ENCODE measurements at places on chromosomes 5 and 9.

DNA sequence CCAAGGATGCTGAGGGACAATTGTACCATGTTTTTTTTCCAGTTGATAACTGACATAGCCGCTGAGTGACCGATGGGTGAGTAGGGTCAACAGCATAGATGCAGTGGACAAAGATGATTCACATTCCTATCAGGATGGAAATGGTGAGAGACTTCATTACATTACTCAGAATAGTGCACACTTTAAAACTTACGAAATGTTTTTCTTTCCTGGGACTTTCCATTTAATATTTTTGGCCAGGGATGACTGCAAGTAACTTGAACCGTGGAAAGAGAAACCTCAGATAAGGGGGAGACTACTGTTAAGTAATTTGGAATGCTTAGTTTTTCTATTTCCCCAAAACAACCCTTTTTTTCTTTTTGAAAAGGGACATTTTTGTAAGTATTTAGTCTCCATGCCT lies 3.0 kb upstream of the TUSC1 start:
- DNase-seq: no peak

DNA sequence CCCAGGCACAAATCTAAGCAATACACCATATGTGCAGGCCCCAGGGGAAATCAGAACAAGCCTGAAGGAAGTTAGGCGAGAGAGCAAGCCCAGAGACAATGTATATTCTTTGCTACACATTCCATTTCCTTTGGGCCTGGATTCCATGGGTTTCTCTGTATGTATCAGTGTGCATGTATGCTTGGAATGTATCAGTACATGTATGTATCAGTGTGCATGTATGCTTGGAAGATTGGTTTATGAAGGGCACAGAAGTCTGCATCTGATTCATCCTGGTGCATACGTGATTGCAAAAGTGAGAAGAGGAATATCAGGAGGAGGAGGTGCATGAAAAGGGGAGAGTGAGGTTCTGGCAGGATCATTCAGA lies 232.6 kb upstream of the ANKRD55 start:
- no peak for DNase-seq

DNA sequence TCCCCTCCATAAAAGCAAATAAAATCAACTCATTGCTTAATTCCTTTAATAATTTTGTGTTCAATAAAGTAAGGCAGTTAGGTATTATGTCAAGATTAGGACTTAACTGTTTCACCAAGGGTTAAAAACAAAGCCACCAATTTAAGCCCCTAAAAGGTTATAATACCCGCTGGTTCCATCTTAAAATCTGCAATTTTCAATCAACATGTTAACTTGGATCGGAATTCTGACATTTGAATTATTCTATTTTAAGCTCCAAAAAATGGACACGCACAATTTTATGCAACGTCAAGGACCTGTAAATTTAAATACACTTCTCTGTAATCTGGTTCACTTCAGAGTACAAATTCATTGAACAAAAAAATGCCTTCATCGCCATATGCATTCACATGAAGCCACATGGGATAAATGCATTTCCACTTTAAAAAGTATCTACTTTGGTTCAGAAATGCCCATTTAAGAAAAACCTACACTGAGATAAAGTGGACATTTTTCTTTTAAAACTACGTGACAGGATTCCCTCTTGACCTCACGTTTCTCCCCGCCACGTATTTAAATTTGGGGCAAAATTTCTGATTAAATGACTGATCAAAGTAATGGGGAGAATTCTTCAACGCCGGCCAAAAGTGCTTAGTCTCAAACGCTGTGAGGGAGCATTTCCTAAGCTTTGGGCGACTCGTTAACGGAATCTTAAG lies 721 bp downstream of the GIN1 start:
- DNase-seq: no peak

GRCh38 chr5:140259500-140259899 lies 43.4 kb downstream of the PFDN1 start:
- no peak for DNase-seq

- no peak for DNase-seq
These were observed 38.7 kb upstream of the ANKRD34B start for GRCh38 chr5:80608731-80609130.

DNA sequence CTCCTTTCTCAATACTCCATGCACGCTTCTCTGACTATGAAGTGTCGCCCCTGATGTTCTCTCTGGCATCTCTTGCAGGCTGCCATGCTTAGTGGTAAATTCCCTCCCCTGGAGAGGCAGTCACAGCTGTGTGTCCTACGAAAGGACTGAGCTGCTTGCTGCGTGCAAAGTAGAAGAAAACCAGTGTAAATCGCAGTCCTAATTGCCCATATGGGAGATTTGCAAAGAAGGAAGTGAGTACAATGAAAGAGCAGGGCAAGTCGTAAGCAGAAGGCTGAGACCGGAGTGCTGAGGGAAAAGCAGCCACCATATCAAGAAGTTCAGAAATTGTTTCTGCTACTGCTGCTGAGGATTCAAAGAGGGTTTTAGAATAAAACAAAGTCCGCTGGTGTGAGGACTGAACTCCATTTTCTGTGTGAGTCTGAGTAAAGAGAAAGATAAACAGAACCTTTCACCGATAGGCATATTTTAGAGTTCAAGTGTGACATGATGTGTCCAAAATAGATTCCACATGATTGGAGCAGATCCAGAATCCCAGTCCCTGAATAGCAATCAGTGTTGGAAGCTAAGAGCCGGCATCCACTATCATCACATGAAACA lies 507.8 kb upstream of the MPDZ start:
- DNase-seq: no peak

GRCh38 chr5:126348855-126349635 lies 74.2 kb upstream of the GRAMD2B start:
- DNase-seq: no peak

DNA sequence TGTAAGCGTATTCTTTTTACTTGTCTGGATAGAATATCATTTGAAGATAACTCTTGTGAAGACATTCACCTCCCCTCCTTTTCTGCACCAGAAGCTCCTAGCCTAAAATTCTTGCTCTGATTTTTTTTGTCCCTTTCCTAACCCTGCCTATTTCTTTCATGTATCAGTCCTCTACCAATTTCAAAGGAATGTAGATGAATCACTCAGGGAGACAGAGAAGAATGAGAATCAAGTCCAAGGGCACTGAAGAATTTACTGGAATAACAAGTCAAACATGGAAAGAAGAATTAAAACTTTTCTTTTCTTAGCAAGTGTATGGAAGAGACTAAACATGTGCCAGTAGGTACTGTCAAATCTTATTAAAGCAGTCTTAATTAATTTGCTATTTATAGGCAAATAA lies 618.7 kb downstream of the DNAH5 start:
- no peak for DNase-seq

DNA sequence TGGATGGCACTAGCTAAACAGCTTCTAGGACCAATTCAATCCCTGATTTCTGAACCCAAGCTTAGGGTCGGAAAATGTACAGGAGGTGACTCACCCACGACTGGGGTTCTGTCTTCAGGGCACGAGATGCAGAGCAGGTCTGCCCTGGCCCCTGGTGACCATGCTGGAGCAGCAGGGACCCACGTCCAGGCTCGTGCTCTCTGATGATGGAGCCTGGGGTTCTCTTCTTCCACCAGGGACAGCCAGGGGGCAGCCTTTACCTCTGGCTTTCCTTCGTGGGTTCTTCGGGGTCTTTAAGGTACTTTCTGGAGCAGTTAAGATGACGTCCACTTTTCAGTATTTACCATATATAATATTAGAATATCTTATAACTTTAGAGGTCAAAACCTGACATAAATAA lies 2.1 kb downstream of the CFAP77 start:
- DNase-seq: no peak

DNA sequence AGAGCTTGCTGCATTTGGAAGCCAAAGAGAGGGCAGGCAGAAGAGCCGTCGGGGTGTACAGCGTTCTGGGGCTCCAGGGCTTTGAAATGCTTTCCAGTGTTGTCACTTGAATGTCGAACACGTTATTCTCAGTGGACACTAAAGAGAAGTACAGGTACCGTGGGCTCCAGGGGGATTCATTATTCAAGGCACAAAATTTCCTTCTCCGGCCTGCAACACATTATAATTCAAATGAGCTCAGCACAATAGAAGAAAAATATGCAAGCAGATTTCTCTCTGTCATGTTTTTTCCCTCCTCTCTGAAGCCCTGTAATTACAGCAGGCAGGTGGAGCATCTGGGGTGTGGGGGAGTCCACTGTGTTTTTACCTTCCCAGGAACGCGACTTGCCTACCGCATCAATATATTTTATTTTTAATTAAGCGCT lies 293.1 kb downstream of the ZSWIM6 start:
- DNase-seq: no peak

DNA sequence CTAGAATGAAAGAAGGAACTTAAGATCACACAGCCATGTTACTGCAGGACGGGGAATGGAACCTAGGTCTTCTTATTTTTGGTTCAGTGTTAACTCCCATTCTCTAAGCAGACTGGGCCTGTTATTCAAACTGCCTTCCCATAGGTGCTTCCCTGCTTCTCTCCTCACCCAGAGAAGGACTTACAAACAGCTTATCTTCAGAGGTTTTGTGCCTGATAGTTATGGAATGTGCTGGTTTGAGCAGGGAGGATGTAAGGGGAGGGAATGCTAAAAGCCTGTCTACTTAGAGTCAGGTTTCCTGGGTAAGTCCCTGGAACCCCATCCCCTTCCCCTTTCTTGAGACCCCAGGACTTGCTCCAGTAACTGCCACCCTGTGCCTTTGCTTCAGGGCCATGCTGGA lies 4.2 kb upstream of the PSMD5 start:
- DNase-seq: no peak

GRCh38 chr5:159324102-159324755 lies 6.1 kb downstream of the IL12B start:
- DNase-seq: no peak

DNA sequence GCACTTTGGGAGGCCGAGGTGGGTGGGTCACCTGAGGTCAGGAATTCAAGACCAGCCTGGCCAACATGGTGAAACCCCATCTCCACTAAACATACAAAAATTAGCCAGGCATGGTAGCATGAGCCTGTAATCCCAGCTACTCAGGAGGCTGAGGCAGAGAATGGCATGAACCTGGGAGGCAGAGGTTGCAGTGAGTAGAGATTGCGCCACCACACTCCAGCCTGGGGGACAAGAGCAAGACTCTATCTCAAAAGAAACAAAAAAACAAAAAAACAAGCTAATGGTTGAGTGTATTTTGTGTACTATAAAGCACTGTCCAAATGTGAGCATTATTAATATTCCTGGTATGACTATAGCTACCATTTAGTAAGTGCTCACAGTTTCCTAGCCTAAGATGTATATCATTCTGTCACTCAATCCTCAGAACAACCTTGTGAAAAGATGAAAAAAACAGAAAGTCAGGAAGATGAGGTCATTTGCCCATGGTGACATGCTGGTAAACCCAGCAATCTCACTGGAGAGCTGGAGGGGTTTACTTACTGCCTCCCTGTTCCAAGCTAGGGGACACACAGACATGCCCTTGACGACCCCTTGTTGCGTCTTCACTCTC lies 27.7 kb downstream of the ARHGEF37 start:
- DNase-seq: no peak

DNA sequence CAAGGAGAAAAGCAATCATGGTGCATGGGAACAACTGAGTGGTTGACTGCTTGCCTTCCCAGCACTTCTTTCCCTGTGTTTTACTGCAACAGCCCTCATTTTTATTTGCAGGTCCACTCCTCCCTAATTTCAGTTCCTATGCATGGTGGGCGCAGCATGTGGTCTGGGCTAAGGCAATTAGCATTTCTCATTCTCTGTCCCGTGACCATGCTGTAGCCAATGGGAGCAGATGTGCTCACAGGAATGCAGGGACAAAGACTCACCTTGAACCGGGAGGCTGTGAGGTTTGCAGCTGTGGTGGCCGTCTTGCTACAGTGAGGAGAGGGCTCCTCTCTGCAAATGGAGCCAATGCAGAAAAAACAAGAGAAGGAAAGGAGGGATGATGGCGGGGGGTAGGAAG lies 315.5 kb downstream of the SLIT3 start:
- no peak for DNase-seq

- DNase-seq: no peak
These were observed 78.7 kb upstream of the ACTBL2 start for GRCh38 chr5:57561231-57561842.

GRCh38 chr5:144191998-144192397 lies 21.3 kb downstream of the KCTD16 start:
- DNase-seq: no peak

- DNase-seq: no peak
These were observed 368.2 kb downstream of the NDUFS4 start for GRCh38 chr5:53928641-53929040.

GRCh38 chr9:91978740-91979414 lies 28.8 kb upstream of the ROR2 start:
- no peak for DNase-seq

GRCh38 chr5:39515881-39516280 lies 91.1 kb upstream of the DAB2 start:
- no peak for DNase-seq

GRCh38 chr5:75435096-75435495 lies 76.3 kb downstream of the CERT1 start:
- DNase-seq: no peak

- DNase-seq: no peak
These were observed 2.0 kb downstream of the S100Z start for GRCh38 chr5:76851728-76852369.

DNA sequence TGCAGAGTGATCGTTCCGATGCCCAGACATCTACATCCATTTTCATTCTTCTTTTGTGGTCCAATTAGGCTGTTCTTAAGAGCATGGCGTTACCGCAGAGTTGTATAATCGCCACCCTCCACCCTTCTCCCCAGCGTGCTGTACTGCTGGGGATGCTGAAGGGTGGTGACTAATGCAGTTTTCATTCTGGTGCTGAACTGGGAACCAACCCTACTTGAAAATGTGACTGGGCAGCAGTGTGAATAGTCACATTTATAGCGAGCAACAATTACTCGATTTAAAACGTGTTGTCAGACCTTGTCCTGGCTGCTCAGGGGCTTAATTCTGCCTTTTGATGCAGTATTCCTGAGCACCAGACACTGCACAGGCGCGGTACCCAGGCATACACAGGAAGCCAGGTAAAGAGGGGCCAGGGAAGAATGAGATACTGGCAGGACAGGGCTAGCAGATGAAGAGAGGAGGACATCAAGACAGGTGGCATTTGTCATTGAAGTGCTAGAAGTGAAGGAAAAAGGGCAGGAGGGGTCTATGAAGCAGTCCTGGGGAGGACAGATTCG lies 719 bp upstream of the ISCA1 start:
- DNase-seq: no peak

DNA sequence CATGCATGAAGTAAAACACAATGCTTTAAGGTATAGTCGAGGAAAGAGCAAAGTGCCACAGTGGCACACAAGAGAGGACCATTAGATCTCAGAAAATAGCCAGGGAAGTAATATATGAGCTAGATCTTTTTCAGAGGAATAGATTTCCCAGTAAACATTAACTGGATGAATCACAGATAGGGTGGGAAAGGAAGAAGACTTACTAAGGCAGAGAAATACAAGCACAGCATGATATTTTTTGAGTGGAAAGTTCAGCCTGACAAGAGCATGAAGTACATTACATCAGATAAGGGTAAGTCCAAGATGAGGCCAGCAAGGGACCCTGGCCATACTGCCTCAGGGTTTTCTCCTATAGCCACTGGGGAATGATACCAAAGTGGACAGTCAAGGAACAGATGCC lies 804.6 kb upstream of the DMAC1 start:
- no peak for DNase-seq

Measured in stimulated activated CD8-positive, alpha-beta memory T cell treated with anti-CD3 and anti-CD28 coated beads, Interleukin-7, amount 100 ng/mL, for 48 hours (primary cell).